ENCODE measurements at places on chromosomes 16 and 17.

- DNase-seq: peak; percentile 25
Measured at GRCh38 chr16:12801511-12802042, 2.1 kb downstream of the CPPED1 start.

DNA sequence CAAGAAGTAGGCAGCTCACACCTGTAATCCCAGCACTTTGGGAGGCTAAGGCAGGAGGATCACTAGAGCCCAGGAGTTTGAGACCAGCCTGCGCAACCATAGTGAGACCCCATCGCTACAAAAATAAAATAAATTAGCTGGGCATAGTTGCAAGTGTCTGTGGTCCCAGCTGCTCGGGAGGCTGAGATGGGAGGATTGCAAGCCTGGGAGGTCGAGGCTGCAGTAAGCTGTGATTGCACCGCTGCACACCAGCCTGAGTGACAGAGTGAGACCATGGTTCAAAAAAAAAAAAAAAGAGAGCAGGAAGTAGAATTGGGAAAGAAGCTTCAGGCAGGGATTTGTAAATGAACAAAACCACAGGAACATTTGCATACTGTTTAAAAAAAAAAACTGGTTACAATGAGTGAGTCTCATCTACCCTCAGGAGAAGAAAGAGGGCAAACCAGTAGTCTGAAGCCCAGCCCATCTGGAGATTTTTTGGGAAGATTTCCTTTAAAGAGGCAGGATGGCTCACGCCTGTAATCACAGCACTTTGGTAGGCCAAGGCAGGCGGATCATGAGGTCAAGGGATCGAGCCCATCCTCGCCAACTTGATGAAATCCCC is 7.9 kb downstream of the MPV17L start:
- no peak for DNase-seq

DNA sequence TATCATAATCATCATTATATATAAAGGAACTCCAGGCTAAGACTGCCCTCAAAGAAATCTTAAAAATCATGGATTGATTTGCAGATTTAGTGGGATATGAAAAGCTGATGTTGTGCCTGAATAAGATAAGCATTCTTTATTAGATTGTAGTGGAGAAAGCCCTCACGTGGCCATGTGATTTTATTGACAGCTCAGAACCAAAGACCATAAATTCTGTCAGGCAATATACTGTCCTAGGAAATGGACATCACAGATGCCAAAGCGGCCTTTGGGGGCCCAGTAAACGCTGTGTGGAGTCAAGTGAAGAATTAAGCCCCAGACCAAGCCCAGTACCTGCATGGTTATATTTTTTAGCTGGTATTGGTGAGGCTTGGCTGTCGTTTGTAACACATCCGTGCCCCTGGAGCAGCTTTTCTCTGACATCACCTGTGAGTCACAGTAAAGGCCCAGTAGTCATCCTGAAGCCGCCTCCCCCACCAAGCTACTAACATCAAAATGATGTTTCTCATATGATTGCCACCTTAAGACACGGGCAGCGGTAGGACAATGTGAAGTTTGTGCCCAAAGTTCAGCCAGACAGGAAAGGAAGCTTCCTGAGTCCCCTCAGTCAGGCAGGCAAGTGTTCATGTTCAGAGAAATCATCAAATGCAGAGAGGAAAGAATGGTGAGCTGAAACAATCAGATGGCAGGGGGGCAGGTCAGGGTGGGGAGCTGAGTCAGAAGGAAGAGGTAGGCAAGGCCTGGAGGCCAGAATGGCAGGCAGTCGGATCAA is 209.4 kb downstream of the IRX3 start:
- DNase-seq: no peak

DNA sequence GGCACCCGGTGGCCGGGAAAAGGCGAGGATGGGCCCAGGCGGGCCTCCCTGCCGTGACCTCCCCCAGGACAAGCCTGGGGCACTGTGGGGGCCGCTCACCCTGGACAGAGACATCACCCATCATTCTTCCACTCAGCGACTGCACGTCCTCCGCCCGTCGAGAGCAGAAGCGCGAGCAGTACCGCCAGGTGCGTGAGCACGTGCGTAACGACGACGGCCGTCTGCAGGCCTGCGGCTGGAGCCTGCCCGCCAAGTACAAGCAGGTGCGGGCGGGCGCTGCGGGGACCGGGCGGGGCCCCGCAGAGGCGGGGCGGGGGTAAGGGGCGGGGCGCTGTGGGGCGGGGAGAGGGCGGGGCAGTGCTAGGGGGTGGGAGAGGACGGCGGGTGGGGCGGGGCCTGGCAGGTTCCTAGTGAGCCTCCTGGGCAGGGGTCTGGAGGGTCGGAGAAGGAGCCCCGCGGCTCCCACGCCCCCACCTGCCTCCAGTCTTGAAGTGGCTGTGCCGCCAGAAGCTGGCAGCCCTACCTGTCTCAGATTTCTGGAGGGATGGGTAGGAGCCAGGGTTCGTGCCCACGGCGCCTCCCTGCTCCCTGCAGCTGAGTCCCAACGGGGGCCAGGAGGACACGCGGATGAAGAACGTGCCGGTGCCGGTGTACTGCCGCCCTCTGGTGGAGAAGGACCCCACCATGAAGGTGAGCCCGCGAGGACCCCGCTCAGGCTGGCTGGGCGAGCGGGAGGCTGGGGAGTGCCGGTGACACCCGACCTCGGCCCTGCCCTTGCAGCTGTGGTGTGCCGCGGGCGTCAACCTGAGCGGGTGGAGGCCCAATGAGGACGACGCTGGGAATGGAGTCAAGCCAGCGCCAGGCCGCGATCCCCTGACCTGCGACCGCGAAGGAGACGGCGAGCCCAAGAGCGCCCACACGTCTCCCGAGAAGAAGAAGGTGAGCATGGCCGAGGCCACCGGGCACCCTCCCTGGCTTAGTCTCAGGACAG is 7.5 kb downstream of the NME3 start:
- DNase-seq: no peak

DNA sequence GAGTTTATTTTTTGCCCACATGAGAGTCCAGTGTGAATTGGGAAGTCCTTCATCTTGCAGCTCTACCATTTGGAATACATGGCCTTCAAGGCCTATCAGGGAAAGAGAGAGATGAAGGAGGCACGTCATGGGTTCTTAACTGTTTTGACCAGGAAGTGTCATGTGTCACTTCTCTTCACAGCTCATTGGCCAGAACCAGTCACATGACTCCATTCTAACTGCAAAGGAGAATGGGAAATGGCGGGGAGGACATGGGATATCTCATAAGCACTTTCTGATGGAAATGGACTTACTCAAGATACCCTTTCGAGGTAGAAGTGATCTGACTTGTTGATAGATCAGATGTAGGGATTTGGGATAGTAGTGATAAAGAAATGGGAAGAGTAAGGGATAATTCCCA is 57.9 kb upstream of the CES5A start:
- no peak for DNase-seq

DNA sequence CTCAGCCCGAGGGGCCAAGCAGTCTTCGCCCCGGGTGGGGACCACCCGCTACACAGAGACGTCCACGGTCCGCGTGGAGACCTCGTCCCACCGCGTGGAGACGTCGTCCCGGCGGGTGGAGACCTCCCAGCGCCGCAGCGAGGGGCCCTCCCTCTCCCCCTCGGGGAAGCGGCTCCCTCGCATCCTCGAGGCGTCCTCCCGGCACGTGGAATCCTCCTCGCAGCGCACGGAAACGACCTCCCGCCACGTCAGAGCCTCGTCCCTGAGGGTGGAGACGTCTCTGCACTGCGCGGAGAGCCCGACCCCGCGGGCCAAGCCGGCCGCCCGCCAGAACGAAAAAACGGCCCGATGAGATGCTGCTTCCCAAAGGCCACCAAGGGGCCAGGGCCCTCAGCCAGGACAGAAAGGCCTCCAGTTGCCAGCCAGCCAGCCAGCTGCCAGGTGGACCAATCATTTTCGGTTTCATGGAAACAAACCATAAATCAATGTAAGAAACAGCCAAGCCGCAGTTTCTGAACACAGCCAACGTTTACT is 424 bp downstream of the C17orf100 start:
- no peak for DNase-seq

Measured in fibroblast of skin of left biceps (primary cell).